ENCODE measurements at places on chromosomes 6 and 20. TPM values are rescaled to one million over a fixed set of nuclear protein-coding genes. Genes with fewer than 3 reads are reported as not detected.

FOXA2 gene
- not detected for total RNA-seq

KIF6 gene
- 2.6 TPM for total RNA-seq

HLA-DMB gene
- 1.5 TPM for total RNA-seq

APCDD1L gene
- total RNA-seq = not detected

TAGAP gene
- total RNA-seq = 2.4 TPM

TMC2 gene
- 3.7 TPM for total RNA-seq
